Foreskin melanocyte (primary cell): ENCODE measurements at places on chromosomes 16 and 17.

- no peak for DNase-seq
Observed at GRCh38 chr16:84361546-84361945, 6.8 kb upstream of the ATP2C2 start.

- DNase-seq: no peak
Observed at GRCh38 chr17:76784926-76785325, 47.0 kb downstream of the MFSD11 start.

DNA sequence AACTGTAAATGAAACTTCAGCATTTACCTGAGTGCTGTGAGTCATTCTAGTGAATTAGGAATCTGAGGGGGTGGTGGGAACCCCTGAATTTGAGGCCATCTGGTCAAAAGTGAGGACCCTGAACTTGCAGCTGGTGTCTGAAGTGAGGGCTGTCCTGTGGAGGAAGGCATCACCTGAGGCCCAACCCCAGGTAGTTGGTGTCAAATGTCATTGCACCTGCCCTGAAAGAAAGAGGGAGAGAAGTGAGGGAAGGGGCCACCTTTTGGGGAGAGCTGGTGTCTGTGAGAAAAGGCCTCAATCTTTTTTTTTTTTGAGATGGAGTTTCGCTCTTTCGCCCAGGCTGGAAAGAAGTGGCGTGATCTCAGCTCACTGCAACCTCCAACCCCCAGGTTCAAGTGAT, 12.5 kb upstream of the PRPSAP1 start:
- no peak for DNase-seq

DNA sequence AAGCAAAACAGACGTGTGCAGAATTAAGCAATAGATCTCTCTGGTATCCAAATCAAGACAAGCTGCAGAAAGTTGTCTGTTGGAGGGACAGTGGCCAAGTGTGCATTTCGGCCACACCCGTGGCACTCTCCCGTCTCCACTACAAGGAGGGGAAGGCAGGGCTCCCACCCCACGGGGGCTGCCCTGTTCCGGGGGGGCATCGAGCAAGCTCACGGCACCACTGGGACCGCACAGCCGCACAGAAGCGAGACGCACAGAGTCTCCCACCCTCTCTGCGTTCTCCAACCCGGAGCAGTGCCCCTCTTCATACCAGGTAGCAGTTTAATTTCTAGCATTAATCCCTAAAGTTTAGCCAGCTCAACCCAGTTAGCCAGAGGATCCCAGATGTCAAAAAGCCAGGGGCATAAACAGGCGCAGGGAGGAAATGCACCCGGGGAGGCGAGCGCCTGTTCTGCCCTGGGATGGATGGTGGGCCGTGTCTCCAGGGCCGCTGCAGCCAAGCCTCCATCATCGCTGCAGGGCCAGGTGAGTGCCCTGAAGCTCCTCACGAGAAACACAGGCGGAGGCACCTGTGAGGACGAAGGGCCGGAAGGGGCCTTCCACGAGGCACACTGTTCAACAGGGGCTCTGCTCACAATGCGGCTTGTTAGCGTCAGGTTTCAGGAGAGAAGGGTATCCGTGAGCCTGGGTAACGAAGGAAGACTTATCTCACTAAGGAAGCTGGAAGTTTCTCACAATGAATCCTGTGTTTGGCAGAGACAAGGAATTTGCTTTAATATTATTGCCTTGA, 42.1 kb upstream of the METRNL start:
- no peak for DNase-seq

GRCh38 chr17:38719943-38720641, 10.0 kb upstream of the CISD3 start:
- DNase-seq: no peak

DNA sequence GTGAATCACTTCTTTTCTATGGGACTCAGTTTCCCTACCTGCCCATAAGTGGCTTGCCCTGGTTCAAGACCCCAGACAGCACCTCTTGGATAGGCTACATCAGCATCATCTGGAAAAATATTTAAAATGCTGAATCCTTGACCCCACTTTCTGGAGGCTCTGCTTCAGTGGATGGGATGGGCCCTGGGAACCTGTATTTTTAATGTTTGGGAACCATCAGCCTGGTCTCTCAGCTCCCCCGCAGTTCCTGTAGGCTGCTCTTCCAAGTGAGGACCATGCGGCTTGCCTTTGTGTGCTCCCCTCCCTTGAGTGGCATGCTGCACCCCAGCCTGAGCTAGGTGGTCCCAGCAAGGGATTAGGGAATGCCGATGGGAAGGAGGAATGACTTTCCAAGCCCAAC, 68.3 kb upstream of the CRHR1 start:
- DNase-seq: no peak

DNA sequence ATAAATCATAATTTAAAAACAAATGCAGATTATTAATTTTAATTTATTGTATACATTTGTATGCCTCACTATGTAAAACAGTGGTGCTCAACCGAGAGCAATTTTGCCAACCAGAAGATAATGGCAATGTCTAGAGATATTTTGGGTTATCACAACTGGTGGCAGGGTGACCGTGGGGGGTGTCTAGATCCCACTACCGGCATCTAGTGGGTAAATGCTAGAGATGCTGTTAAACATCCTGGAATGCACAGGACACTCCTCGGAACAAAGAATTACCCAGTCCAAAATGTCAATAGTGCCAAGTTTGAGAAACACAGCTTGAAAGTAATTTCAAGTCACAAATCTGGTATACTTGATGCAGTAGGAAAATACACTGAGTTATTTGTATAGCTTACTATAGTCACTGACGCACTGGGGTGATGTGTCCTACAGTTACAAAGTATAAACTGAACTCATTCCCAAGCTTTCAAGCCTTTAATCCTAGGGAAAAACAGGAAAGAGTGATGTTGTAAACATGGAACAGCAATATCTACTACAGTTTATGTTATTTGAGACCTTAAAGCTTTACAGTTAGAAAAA, 133.5 kb downstream of the BRIP1 start:
- DNase-seq: no peak

DNA sequence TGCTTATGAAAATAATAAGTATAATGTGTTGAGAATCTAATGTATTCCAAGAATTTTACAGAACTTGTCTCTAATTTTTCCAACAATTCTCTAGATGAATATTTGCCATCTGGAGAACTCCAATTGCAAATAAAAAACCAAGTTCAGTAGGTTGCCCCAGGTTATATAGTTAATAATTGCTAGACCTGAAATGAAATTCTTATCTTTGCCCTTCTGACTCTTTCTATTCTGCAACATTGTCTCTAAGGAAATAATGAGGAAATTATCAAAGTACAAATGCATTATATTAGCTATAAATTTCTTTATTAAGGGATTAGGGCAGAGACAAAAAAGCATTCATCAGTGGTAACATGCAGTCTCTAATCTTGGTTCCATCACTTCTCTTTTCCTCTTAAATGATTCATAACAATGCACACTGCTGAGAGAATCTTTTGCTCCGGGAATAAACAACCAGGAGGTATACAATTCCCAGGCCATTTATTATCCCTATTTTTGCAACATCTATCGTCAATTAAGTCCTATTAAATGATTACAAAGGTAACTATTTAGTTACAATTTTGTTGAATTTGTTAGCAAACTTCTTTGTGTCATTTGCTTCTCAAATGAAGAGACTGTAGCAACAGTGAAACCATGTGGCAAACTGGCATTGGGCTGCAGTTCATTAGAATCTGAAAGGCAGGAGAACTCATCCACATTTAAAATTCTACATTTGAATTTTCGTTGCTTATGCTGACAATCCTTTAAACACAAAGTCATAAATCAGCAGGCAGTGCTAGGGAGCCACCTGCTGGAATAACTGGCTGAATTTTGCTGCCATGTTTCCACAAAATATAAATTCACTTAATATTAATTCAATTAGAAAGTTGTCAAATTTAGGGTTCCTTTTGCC, 349.6 kb downstream of the KIF2B start:
- peak; percentile 1 for DNase-seq

GRCh38 chr17:40153603-40154236, 13.4 kb downstream of the CASC3 start:
- DNase-seq: no peak

- no peak for DNase-seq
Observed at GRCh38 chr17:1031711-1032110, 34.8 kb downstream of the TIMM22 start.

DNA sequence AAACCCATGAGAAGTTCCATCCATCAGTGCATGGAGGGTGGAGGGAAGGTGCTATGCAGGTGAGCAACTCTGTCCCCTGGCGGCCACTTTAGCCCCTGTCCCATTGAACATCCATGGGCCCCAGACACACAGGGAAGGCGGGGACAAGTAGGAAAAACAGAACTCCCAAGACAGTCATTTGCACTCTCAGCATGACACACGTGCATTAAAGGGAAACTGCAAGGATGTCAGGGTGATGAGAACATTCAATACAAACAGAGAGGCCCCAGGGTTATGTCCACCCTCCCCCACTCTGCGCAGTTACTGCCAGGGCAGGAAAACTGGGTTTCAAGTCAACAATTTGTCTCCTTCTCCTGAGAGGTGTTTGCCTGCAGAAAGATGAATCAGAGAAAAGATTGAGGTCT, 44.0 kb upstream of the AKTIP start:
- no peak for DNase-seq

DNA sequence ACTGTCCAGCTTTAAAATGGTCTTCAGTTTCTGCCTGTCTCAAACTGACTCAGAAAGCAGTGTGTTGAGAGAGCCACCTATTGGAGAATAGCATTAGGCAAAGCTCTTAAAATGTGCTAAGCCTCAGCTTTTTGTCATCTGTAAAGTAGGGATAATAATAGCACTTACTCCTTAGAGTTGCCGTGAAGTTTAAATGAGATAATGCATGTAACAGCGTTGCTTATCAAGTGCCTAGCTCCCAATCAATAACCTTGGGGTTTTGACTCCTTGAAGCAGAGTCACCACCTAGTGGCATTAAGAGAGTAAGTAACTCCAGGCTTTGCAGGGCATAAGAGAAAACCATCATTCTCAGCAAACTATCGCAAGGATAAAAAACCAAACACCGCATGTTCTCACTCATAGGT, 163.3 kb downstream of the HS3ST2 start:
- peak; percentile 9 for DNase-seq

DNA sequence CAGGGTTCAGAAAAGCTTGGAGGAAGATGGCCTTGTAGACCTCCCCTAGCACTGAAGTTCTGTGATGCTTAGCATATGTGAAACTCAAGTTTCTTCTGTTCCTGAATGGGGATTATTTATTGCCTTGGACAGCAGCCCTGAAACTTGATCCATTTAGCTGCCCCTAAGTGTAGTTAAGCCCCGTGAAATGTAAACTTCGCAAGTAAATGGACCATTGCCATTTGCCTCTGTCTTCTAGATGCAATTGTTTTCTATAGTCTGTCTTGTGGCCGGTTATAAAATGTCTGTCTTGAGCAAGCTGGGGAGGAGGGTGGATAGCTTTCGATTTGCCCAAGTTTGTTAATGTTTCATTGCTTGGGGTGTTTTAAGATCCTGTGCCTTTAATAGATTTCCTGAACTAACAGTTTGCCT, 261.8 kb downstream of the CDH13 start:
- peak; percentile 29 for DNase-seq

DNA sequence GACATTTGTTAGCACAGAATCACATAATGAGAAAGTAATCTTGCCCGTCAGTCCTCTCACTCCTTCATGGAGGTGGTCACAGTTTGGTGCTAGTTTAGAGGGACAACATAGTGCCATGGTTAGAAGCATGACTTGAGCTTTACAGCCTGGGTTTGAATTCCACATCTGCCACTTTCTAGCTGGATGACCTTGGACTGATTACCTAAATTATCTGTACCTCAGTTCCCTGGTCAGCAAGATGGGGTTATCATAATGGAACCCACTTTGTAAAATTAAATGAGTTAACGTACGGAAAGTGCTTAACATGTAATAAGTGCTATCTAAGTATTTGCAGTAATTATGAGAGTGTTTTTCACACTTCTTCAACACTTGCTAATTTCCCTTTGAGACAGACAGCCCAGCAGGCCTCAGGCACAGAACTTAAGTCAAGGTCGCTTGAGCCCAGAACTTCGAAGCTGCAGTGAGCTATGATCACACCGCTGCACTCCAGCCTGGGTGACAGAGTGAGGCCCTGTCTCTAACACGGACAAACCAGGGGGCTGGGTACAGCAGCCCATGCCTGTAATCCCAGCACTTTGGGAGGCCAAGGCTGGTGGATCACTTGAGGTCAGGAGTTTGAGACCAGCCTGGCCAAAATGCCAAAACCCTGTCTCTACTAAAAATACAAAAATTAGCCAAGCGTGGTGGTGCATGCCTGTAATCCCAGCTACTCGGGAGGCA, 7.1 kb downstream of the VWA3A start:
- DNase-seq: no peak

GRCh38 chr17:72710834-72711233, 381.7 kb downstream of the SLC39A11 start:
- DNase-seq: no peak

GRCh38 chr17:58228679-58229078, 9.6 kb upstream of the MKS1 start:
- no peak for DNase-seq

DNA sequence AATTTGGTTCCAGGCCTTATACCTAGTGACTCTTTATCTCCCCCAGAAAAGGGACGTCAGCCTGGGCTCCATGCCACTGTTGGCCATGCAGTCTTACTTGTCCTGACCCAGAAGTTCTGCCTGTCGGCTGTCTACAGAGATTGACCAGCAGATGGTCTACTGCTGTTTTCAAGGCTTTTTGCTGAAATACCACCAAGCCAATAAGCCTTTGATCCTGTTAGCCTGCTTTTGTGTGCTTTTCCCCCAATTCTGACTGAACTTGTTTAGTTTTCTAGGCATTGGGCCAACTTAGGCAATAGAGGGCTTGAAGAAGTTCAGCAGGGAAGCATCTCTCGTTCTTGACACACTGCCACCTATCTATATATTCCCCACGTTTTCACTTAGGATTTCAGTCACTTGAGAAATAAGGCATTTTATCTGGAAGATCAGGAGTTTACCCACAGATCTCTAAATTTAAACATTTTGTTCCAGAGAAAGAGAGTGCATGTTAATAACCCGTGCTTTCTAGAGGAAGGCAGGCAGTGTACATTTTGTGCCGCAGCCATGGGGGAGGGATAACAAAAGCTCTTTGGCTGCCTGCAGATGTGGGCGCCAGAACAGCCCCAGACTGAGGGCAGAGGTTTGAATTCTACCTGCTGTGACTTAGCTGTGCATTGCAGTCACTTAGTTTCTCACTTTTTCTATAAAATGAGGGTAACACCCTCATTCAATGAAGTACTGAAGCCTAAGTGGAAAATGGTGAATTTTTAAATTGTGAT, 12.3 kb upstream of the CARMIL2 start:
- no peak for DNase-seq

GRCh38 chr17:74429604-74430384, 2.1 kb upstream of the GPRC5C start:
- DNase-seq: no peak

DNA sequence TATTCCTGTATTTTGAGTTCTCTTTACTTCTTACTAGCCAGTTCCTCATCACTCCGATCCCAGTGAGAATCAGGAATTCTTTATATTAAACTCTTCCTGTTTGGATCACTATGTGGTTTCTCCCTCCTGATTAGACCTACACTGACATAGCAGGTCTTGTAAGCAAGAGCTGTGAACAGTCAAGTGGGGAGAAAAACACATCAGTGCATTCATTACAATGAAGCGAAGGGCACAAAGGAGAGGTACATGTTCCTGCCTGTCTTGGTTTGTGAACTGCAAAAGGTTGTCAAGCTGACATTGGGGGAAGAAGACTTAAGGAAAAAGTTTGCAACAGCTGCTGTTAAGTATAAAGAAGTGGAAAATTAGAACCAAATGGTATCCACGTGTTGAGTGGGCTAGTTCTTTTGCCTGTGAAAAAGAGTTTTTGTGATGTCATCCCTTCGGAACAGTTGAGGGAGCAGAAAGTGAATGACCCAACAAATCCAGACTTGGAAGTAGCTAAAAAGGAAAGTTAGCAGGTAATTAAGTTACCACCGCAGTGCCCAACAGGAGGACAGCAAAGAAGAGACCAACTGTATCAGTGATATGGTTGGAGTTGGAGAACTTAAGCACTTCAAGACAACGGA, 23.0 kb upstream of the TRIM25 start:
- DNase-seq: no peak

GRCh38 chr17:77247048-77247541, 106.3 kb downstream of the SEC14L1 start:
- peak; percentile 42 for DNase-seq
